ENCODE measurements at places on chromosomes 7 and 10. TPM values are rescaled to one million over a fixed set of nuclear protein-coding genes. Genes with fewer than 3 reads are reported as not detected.

DNA sequence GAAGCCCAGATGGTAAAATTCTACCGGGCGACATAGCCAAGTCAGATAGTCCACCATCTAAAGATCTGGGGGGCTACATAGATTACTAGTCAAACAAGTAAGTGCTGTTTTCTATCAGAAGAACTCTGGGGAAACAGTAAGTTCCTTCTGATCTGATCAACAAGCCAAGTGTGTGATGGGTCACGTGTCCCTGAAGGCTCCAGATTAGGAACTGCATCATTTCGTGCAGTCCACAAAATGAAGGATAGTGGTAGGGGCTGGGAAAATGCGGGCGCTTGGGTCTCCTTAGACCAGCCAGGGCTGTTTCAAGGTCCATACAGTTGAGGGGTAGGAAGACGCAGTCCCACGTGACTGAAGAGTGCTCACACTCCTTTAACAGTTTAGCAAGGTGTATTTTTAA is 1.8 kb upstream of the CHN2 start:
- no peak for DNase-seq

DNA sequence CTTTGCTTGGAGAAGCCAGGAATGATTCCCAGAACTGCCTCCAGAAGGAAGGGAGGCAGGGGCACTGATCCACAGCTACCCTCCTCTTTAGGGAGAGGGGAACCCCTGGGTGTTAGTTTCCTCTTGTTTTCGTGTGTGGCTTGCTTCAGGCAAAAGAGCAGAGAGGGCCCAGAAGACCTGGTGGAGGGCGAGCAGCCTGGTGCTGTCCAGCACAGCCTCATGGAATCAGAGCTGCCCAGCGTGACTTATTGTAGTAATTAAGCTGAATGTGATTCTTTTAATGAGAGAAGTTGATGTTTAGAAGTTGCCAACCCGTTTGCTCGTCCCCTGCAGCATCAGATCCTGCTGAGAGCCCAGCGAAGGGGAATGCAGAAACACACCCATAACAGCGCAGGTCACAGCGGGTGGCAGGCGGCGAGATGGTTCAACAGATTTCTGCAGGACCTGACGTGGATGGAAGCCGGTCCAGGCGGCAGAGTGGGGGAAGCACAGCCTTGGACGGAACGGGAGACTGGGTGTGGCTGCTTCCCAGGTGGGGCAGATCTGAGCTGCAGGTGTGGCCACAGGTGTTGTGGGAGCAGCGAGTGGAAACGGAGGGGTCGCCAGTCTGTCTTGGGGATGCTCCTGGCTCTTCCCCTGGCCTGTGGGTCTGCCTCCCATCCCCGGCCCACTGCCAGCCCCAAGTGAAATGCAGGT is 53.7 kb upstream of the SHH start:
- no peak for DNase-seq

DNA sequence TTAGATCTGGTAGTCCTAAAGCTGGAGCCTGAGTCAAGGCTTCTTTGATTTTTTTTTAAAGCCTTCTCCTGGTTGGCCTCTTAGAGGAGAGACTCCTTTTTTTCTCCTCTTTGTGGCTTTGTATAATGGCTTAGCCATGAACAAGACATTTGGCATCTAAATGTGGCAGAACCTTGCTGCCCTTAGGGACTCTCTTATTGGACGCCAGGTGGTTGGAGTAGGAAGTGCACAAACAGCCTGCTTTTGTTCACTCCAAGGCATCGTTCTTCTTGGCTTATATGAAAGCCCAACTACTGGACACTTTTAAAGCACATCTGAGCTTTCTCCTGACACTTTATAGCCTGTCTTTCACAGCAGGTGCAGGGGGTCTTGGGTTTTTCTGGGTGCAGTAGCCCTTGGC is 25.0 kb downstream of the ZPBP start:
- DNase-seq: no peak

- DNase-seq: no peak
These were observed 3.6 kb downstream of the C10orf67 start for GRCh38 chr10:23341004-23341403.

DNA sequence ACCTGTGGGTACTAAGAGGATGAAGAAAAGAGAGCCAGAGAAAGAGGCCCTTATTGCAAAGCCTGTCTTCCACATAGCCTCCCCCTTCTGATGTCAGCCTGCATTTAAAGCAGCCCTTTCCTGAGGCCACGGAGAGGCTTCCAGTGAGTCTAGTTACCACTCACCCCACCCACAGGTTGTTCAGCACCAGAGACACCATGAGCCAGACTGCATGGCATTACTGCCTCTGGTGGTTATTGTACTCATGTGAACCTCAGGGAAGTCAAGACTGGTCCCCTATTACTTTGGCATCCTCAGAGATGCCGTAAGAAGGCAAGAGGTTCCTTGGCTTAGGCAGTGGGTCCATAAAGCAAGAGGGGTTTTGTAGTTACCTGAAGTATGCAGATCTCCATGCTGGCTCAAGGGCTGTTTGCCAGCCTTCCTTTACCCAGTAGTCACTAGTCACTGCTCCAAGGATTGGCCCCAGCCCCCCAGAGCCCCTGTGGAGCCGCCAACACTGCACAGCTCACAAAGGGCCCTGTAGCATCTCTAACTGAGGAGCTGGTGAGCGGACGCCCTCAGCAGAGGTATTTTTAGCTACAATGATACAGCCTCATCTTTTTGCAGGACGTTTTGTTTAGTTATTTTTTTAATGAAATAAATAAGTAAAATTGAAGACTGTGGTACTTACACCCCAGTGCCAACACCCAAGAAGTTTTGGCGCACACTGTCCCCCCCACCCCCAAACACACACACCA is 20.7 kb downstream of the LRRC4 start:
- DNase-seq: no peak

DNA sequence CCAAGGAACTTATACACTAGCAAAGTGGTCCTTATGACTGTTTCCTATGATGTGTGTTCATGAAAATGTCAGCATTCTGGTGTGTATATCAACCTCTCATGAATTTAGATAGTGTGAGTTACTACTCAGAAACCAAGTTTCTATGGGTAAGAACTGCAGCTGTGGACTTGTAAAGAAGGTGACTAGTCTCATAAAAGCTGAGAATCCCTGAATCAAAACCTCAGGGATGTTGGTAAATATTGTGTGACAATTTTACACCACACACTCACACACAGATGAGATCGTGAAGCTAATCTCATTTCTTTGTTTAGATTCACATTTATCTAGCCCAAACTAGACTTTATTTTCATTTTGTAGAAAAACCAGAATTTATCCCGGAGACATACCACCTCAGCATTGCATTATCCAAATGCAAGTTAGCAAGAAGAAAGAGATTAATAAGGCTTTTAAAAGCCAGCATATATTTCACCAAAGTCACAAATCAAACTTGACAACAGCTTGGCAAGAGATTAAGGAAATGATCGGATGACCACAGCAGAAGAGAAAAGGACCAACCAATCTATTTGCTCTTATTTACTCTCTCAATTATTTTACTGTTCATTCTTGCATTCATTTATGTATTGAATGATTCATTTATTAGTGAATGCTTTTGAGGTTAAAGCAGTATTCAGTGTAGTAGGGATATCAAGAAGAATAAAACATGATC is 92.9 kb downstream of the PLXDC2 start:
- peak; percentile 4 for DNase-seq

GRCh38 chr7:139737221-139738100 is 40.3 kb downstream of the HIPK2 start:
- peak; percentile 84 for DNase-seq

GRCh38 chr7:55265836-55266642 is 99.1 kb upstream of the LANCL2 start:
- DNase-seq: no peak

- peak; percentile 91 for DNase-seq
These were observed 135.3 kb downstream of the KIAA1217 start for GRCh38 chr10:24344279-24344678.

DNA sequence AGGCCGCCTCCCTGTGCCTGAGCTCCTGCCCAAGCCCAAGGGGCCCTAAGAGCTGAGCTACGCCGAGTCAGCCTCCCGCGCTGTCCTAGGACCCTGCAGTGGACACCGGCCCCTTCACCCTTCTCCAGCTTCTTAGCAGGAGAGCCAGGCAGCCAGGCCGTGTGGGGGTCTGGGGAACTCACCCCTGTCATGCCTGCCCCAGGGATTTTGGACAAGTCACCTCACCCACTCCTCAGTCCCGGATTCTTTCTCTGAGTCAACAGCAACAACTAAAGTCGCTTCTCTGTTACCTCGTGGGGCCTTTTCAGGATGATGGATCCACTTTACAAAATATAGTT is 79.3 kb downstream of the MKI67 start:
- DNase-seq: no peak

DNA sequence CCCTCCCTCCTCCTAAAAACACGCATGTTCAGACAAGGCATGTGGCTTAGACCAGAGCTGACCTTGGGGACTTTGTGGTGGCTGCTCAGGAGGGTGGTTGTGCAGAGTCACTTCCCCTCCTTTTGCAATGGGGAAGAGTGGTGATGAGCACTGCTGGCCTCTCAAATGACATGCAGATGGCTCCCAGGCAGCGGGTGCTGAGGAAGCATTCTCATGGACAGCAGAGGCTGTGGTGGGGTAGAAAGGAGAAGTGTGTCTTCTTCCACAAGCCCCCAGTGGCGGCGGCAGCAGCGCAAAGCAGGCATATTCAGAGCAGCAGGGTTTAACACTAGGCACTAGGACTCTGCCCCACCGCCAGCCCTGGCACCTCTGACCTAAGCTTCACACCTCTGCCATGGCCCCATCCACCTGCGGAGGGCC is 105.9 kb upstream of the ANLN start:
- DNase-seq: no peak

- peak; percentile 6 for DNase-seq
These were observed 961.5 kb downstream of the PCDH15 start for GRCh38 chr10:53839440-53840039.

- DNase-seq: no peak
These were observed 21.5 kb upstream of the ABLIM1 start for GRCh38 chr10:114679552-114679951.

- peak; percentile 91 for DNase-seq
These were observed 21.3 kb upstream of the ZMIZ2 start for GRCh38 chr7:44727158-44727936.

DNA sequence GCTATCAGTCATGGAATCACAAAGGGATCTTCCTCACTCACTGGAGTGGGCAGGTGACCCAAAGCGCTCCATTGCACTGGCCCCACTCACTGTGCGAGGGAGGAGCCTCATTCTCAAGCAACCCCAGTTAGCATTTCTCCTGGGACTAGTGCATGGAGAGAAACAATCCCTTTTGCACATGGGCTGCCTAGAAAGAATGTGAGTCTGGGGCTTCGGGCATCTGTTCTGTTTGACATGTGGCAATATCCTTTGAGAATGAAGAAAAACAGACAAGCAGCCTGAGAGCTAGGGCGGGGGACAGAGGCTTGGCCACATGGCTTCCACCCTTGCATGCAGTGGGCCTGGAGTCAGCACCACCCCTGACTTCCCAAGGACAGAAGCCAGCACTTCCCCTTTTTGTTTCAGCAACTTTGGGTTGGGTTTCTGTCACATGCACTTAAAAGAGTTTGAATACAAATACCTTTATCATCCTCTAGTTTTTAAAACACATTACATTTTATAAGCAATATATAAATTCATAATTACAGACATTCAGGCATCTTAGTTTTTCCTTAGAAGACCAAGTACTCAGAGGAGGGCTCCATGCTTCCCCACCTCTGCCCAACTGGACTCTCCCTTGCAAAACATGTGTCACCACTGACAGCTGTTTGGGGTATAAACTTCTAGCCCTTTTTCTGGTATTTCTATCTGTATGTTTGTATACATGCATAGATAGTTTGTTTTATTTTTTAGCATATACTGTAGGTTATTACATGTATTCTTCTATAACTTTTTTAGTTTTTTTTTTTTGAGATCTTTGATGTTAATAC is 73.8 kb downstream of the RBM20 start:
- peak; percentile 54 for DNase-seq

DNA sequence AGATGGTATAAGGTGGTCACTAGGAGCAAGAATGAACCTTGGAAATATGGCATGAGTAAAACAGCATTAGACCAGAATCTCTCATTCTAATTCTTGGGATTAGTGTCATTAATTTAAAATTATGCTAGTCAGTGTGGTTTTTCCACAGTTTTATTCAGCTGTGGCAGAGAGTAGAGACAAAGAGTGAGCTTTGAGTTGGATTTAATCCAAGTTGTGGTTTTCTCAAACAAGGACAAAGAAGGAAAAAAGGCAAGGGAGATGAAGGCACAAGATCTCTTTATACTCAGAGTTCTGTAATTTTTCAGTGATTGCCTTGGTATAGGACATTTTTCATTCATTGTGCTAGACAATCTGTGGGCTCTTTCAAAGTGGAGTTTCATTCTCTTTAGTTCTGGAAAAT is 28.2 kb upstream of the AKAP9 start:
- DNase-seq: peak; percentile 48

DNA sequence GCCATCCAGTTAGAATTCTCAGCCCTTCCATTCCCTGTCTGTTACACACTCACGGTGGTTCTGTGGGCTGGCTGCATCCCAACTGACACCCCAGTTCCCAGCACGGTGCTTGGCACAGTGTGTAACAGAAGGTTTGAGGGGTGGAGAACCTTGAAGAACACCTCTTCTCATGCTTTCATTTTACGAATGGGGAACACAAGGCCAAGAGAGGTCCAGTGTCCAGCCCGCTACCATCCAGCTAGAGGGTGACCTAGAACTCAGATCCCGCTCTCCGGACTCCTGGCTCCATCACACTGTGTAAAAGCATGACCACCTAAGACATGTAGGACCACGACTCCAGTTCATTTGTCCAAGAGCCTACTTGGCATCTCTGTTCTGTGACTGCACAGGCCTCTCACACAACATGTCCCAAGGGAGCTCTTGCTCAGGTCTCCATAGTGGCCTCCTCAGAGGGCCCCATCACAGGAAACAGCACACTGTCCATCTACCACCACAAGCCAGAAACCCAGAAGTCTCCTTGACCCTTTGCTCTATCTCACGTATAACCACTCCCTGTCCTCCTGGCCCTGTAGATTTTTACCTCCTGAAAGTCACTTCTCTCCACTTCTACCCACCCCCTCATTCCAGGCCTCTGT is 2.8 kb upstream of the CDH23 start:
- no peak for DNase-seq

- DNase-seq: no peak
These were observed 2.3 kb upstream of the DRGX start for GRCh38 chr10:49398000-49398861.

- no peak for DNase-seq
These were observed 19.5 kb downstream of the TRIM56 start for GRCh38 chr7:101104799-101105198.

DNA sequence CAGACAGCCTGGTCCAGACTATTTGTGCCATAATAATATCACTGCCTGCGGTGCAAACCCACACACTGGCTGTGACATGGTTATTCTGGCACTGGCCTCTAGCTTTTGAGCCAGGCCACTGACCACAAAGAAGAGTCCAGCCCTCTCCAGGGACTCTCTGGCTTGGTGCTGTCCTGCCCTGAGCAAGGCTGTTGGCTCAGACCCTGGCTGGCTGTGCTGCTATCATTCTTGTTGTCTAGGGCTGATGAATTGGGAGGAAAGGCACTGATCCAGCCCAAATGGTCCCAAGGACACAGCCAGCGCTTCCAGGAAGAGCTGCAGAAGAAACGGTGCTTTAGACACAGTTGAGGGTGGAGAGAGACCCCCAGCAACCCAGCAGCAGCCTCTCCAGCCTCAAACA is 80.8 kb downstream of the TMEM130 start:
- no peak for DNase-seq

- DNase-seq: no peak
These were observed 462.1 kb upstream of the GALNT17 start for GRCh38 chr7:70669854-70670253.

The HOXA5 gene
- 9.4 TPM for total RNA-seq

The ZNF736 gene
- total RNA-seq: 11.0 TPM

The BEND7 gene
- 5.6 TPM for total RNA-seq

The DRGX gene
- total RNA-seq: not detected

The NXPH1 gene
- 2.8 TPM for total RNA-seq

The STEAP1B gene
- not detected for total RNA-seq

The CPN1 gene
- not detected for total RNA-seq

The ZNF239 gene
- total RNA-seq: 4.1 TPM
